Mesenchymal stem cell (in vitro differentiated cells and primary cell): ENCODE measurements at places on chromosomes 1 and 21.

- peak; percentile 90 for DNase-seq
Observed at GRCh38 chr1:201982623-201983379, at the start of gene RNPEP. Gene RNPEP (plus strand): TSS chr1:201982648. CDS start chr1:201982667, 19 bp downstream.

GRCh38 chr1:206021626-206022365 lies 1.9 kb downstream of the CTSE start:
- no peak for DNase-seq

DNA sequence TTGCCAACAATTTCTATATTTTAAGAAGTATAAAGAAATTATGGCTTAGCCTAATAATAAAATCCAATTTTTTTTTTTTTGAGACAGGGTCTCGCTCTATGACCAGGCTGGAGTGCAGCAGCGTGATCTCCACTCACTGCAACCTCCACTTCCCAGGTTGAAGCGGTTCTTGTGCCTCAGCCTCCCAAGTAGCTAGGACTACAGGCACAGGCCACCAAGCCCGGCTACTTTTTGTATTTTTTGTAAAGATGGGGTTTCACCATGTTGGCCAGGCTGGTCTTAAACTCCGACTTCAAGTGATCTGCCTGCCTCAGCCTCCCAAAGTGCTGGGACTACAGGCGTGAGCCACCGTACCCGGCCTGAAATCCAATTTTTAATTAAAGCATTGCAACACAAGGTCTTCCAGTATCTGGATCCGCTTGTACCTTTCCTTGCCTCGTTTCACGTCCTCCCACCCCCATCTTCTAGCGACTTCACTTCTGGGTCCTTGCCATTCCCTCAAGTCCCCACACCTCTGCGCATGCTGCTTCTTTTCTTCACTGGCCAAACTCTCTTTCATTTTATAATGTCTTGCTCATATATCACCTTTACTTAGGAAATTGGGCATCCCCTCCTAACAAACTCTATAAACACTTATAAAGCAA lies 2.3 kb downstream of the FUBP1 start:
- peak; percentile 18 for DNase-seq

GRCh38 chr1:5776035-5776550 lies 216.1 kb downstream of the NPHP4 start:
- no peak for DNase-seq

- no peak for DNase-seq
Observed at GRCh38 chr1:94265011-94265422, 27.6 kb upstream of the ARHGAP29 start.

- DNase-seq = no peak
Observed at GRCh38 chr1:112905395-112906149, 50.4 kb downstream of the SLC16A1 start.

DNA sequence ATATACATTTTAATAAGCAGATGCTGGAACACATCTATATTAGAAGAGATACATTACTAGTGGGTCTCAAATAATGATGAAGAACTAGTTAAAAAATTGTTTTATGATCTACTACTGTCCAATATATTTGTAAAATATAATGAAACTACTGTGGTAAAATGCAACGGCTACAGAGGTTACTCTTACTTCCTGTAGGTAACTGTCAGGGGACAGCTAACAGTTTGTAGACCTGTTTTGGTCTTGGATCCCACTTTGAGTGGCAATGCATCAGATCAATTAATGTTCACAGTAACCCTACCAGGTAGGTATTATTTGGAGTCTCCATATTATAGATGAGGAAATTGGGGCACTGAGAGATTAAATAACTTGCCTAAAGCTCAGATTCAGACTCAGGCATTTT lies 26.7 kb upstream of the MYSM1 start:
- DNase-seq = no peak

DNA sequence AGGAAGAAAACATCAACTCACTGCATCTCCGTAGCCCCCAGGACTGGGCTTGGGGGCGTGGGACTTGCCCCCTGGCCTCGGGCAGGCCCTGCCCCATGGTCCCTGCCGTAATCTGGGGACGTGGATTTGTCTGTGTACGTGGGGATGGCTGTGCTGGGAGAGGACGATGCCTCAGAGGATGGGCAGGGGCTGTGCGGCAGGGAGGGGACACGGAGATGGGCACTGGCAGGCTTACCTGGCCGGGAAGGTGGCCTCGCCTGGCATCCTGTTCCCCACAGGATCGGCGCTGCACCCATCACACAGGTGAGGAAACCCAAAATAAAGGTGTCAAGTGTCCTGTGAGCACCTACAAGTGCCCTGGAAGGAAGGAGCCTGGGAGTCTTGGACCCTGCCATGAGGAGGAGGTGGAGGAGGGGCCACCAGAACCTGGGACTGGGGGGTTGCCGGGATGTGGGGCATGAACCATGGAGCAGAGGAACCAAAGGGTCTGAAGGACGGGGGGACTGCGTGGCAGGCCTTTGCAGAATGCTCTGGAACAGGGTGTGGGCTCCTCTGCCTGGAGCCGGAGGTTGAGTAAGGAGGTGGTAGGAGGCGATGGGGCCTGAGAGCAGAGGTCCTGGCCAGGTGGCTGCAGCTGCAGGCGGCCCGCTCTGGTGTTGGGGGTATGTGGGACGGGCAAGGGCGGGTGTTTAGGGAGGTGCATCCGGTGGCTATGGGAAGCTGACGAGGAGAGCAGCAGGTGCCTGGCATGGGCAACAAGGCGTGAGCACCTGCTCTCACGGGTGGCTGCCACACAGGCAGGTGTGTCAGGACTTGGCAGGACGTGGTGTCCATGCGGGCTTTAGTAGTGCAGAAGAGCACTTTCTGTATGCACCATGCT lies 27.8 kb upstream of the LRRC3 start:
- DNase-seq = no peak

DNA sequence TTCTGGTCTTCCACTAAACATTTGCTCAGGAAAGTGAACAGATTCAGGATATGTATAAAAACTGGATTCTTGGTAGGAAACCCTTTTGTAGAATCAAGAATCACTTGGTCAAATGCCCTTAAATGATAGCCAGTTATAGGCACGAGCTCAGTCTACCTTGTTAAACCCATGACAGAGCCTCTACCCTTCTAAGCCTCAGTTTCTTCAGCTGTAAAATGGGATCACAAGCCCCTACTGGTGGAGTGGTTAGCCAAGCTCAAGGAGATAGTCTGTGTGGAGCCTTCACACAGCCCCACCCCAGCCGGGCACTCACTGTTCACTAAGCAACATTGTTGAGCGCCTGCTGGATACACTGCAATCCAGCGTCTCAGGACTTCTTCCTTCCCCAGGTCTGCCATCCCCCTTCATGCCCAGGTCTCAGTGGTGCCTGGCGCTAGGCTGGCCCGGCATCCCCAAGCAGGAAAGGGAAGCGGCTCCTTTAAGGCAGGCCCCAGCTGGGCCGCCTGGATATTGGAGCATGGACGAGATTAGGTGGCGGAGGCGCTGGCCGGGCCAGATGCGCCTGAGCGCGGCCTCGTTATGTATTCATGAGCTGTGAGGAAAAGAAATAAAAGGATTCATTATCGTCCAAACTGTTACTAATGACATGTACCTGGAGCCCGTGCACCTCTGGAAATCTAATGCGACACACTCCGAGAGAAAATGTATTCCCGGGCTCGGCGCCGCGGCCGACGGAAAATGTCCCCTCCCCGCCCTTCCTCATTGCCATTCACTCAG lies 75.6 kb downstream of the TAS1R2 start:
- DNase-seq = no peak

DNA sequence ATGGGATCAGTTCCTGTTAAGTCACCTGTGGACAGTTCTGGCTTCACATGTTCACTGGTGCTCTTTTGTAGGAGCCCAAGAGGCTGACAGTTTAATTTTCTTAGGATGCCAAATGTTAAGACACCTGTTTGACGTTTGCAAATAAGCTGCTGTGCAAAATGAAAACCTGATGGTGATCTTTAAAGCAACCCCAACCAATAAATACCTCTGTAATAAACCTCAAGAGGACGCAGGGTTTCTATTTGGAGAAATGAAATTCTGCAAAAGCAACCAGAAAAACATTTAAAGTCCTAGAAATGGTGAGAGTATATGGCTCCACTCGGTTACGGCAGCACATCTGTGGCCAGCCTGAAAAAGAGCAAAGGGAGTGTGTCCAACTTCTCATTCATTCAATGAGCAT lies 5.7 kb upstream of the RHEX start:
- no peak for DNase-seq

DNA sequence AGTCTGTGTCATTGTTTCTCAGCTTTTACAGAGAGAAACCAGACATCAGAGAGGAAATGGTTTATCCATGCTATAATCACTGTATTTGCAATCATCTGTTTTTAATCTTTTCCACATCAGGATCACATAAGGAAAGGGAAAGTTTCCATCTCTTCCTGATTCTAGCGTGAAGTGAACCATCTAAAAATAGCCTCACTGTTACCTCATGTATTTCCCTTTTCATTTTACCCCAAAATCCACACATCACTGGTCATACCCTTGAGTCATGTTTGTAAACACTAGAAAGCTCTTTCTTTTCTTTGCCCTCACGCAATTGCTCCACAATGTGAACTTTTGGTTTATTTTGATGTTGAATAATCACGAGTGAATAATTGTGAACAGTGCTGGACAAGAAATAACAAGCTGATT lies 146.0 kb downstream of the PLA2G4A start:
- DNase-seq = peak; percentile 97

- peak; percentile 97 for DNase-seq
Observed at GRCh38 chr21:38930853-38931252, 125.1 kb downstream of the ETS2 start.

DNA sequence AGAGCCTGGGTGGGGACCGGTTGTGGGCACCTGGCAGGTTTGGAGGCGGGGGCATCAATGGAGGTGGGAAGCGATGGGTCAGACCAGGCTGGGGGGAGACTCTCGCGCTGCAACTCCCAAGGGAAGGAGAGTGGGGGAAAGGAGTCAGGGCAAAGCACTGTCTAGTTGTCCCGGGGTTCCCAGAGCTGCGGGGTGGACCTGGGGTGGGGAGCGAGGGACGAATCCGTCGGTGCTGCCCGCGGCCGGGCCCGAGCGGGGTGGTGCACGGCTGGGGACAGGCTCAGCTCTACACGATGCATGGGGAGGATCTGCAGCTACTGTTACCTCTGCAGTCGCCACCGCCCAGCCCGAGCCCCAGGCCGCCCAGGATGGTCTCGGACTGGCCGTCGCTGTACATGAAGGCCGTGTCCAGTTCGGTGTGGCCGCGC lies 427 bp downstream of the AKR7A2 start:
- no peak for DNase-seq

- DNase-seq = no peak
Observed at GRCh38 chr1:19073311-19074186, 117.1 kb upstream of the IFFO2 start.

DNA sequence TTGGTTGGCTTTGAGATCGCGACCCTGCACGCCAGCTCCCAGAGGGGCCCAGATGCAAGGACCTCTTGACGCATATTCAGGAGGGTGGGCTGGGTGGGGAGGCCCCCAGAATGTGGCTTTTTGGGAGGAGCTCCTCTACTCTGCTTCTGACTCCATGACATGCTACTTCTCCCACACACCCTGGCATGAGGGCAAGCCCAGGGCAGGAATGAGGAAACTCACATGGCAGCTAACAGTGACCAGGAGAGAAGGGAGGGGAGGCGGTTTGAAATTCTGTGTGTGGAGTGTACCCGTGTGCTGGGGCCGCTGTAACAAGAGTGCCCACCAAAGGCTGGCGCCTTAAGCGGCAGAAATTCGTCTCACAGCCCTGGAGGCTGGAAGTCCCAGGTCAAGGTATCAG lies 61.3 kb upstream of the GPR153 start:
- DNase-seq = no peak

DNA sequence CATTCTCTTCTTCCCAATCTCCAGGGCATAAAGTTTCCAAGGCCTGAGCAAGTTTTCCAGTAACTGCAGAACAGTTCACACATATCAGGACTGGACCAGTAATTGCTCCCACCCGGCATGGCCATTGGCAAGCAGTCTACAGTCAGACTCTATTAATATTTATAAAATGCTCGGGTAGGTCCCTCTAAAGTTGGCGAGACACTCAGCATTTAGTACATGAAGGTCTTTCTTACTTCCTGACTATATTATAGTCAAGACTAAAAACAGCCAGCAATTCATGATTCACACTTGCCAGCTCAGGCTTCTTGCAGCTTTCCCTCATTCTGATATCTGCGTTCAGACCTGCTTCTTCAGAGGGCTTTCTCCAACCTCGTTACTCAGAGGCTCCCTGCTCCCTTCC lies 25.4 kb downstream of the GADD45A start:
- DNase-seq = peak; percentile 64

DNA sequence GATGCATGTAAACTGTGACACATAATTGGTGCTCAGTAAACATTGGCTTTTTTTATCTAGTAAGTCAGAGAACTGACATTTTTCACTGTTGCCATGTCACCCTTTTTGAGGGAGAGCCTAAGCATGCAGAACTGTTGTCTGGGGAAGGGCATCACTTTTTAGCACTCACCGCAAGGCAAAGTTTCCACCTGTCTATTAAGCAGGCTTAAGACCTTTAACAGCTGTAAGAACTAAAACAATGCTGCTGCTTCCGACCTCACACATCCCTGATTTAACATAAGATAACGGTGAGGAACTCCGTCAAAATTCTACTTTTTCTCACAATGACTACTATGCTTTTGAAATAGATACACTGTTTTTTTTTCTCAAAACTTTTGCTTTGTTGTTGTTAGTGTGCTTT lies 554.8 kb downstream of the NUF2 start:
- no peak for DNase-seq

- DNase-seq = peak; percentile 40
Observed at GRCh38 chr1:103108376-103109150, at the start of gene COL11A1. Gene COL11A1 (minus strand): TSS chr1:103108522. CDS start chr1:103108178, 344 bp downstream.

GRCh38 chr1:244955661-244956060 lies 91.3 kb upstream of the HNRNPU start:
- no peak for DNase-seq

- no peak for DNase-seq
Observed at GRCh38 chr1:186059752-186060151, 315.3 kb downstream of the TPR start.

- DNase-seq = no peak
Observed at GRCh38 chr1:232873931-232874330, 68.7 kb downstream of the MAP10 start.

DNA sequence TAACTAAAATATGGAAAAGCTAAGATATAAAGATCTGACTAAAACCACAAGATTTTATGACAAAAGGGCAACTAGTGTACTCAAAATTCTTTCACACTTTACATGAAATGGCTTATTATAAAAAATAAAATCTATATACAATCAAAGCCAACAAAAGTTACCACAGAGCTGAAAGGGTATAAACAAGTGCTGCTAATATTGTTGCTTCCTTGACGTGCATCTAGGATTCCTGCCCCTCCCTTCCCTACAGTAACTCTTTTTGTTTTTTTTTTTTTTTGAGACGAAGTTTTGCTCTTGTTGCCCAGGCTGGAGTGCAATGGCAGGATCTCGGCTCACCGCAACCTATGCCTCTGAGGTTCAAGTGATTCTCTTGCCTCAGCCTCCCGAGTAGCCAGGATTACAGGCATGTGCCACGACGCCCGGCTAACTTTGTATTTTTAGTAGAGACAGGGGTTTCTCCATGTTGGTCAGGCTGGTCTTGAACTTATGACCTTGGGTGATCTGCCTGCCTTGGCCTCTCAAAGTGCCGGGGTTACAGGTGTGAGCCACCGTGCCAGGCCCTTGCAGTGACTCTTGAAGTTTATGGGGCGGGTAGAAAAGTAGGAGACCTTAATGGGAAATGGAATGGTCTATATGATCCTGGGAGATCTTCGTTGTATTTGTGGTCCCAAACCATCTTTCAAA lies 4.5 kb downstream of the SRSF4 start:
- no peak for DNase-seq
